ENCODE measurements at places on chromosomes 13 and 19.

- no peak for DNase-seq
Measured at GRCh38 chr13:48160606-48161278, 65.8 kb upstream of the MED4 start.

DNA sequence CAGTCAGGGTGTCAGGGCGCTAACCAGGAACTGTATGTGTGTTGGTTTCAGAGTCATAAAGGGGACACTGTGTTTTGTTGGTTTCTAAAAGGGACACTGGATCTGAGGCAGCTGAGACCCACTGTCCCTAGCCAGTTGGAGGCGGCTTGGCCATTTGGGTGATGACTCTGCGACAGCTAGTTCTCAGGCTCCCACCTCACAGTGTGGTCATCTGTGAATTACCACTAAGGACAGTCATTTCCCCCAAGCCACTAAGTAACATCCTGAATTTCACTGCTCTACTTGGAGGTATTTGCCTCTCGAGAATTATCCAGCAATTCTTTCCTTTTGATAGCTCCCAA lies 51.5 kb downstream of the EPS15L1 start:
- no peak for DNase-seq

DNA sequence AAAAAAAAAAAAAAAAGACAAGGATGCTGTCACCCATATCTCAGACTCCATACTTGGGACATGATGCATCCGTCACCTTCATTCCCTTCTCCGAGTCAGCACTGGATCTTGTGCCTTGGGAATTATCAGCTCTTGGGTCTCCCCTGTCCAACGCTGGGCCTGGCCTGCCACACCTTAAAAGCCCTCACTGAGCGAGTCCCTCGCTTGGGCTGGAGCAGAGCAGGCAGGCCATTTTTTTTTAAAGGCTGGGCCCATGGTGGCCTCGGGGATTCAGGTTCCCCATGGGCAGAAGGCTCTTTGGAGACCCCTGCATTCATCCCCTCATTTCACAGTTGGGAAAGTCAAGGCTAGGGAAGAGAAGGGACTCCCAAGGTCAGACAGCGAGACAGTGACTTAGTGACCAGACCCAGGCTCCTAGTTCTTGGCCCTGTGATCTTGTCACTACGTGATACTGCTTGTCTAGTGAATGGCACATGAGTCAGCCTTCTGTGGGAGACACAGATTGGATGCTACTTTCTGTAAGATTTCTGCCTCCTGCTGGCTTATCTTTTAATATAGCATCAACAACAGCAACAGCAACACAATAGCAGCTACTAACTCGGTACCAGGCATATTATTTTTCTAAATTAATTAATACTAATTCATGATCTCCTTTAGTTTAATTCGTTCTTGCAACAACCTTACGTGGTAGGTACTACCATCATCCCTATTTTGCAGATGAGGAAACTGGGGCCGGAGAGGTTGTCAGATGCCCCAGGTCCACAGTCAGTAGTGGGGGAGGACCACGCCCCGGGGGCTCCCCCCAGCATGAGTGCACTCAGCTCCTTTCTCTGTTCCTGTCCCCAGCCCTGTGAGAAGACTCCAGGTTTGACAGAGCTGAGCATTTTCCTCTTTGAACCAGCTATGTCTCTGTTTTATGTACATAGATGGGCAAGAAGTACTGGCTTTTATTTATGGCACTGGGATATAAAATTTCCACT lies 27.4 kb upstream of the ZNF536 start:
- no peak for DNase-seq

DNA sequence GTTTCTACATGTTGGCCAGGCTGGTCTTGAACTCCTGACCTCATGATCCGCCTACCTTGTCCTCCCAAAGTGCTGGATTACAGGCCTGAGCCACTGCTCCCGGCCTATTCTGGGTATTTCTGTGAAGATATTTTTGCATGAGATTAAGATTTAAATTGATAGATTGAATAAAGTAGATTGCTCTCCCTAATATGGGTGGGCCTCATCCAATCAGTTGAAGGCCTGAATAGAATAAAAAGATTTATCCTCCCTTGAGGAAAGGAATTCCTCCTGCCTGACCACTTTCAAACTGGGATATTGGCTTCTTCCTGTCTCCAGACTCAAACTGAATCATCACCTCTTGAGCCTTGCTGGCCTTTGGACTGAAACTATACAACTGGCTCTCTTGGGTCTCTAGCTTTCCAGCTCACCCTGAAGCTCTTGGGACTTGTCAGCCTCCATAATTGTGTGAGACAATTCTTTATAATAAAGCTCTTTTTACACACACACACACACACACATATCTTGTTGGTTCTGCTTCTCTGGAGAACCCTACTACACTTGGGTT lies 36.1 kb upstream of the CXCL17 start:
- no peak for DNase-seq

DNA sequence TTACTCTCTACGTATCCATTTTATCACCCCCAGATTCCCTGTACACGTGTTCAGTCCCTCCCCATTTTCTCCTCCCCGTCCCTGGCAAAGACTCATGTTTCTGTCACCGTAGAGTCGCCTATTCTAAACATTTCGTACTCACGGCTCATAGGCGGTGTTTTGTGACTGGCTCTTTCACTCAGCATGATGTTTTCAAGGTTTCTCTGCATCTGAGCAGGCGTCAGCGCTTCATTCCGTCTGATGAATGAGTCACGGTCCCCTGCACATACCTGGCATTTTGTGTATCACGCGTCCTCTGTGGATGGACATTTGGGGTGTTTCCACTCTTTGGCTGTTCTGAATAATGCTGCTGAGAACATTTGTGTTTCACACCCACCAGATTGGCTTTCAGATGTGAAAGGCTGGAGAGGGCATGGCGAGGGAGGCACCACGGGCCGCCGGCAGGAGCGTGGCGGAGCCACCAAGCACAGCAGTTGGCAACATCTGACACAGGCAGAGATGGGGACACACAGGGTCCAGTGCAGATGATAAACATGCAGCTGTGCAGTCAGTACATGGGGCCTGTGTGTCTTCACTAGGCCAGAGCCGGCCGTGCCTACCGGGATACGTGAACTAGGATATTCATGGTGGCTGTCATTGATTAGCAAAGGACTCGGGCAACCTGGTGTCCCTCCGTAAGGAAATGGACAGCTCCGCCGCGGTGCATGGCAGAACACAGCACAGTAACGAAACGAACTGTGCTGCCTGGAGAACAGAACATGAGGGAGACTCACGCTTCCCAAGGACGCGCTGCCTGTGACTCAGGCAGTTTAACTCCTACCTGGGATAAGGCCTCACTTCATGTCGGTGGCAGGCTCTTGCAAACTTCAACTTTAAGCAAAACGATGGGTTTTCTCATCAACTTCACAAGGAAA lies 117.2 kb downstream of the ATP11A start:
- no peak for DNase-seq
